ENCODE measurements at places on chromosomes 2 and 18.
A peak's percentile ranks its signal among the peaks of the same experiment; 100 is the strongest.

- DNase-seq: no peak
Measured at GRCh38 chr2:188810586-188810985, 163.6 kb upstream of the COL3A1 start.

GRCh38 chr2:148684507-148684906, 40.0 kb downstream of the EPC2 start:
- no peak for DNase-seq

DNA sequence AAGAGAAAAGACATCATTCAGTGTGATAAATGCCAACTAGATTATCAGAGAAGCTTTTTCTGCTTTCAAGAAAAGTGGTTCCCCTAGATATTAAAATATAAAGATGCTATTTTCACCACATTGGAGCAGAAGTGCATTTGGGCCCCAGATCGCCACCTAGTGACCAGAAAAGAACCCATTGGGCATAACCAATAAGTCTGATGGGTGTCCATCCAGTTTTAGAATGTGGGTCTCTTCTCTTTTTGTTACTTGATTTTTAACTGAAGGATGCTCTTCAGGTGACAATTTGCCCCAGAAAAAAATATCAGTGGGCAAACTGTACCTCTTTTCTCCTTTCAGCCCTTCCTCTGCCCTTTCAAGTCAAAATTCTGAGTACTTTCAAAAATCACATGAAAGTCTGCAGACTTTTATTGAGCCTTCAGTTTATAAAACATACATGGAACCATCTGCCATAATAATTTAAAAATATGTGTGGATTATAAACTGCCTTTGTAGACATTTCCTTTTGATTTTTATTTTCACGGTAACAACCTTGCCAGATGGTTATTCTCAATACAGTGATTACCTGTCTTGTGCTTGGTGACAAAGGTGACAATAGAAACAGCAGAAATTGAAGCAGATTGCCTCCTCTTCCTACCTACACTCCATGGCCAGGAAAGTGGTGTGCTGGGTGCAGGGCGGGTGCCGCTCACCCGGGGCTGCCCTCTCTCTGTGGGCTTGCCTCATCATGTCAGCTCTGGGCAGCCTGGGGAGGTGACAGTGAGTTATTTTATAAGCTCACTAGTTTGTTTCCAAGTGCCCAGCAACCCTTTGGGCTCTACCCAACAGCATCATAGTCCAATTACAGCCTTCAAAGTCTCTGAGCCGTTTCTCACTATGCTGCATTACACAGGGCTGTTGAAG, 124.5 kb downstream of the DCDC2C start:
- DNase-seq: no peak

DNA sequence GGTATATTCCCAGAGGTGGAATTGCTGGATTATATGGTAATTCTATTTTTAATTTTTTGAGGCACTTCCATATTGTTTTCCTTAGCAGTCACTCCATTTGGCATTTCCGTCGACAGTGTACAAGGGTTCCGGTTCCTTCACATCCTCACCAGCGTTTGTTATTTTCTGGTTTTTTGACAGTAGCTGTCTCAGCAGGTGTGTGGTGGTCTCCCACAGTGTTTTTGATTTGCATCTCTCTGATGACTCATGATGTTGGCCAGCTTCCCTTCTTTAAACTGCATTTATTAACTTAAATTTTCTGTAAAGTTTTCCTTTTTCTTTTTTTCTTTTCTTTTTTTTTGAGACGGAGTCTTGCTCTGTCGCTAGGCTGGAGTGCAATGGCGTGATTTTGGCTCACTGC, 19.7 kb downstream of the SH3BP4 start:
- DNase-seq: no peak

DNA sequence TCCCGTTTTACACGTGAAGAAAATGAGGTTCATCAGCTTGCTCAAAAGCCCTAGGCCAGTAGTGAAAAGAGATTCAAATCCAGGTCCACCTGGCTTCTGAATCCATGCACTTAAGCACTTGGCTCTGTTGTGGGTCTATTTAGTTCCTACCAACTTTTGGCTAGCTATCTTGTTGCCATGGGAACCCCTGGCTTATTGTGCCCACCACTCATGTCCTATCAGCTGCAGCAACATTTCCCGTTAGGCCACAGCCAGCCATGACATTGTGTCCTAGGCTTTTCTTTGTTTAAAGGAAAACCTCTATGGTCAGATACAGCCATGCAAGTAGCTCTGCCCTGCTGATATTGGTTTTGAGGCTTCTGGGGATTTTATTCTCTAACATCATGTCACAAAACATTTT, 49.8 kb downstream of the PLEK start:
- no peak for DNase-seq

DNA sequence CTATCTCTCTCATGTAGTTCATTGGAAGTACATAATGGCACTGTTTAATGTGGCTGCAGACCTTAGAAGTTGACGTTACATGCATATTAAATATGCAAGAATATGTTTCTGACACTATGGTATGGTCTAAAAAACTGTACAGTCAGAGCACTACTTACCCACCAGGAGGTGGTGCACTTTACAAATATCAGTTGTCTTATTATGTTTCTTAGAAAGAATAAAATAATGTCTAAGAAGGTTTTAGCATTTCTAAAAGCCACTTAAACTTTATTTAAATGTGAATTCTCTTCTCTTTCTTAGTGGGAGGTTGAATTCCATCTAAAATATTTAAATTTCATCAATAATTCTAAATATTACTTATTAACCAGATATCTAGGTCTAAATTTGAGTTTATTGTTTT, 4.3 kb downstream of the TMEFF2 start:
- peak; percentile 18 for DNase-seq

GRCh38 chr18:58456625-58457024, 172.3 kb downstream of the ALPK2 start:
- no peak for DNase-seq

DNA sequence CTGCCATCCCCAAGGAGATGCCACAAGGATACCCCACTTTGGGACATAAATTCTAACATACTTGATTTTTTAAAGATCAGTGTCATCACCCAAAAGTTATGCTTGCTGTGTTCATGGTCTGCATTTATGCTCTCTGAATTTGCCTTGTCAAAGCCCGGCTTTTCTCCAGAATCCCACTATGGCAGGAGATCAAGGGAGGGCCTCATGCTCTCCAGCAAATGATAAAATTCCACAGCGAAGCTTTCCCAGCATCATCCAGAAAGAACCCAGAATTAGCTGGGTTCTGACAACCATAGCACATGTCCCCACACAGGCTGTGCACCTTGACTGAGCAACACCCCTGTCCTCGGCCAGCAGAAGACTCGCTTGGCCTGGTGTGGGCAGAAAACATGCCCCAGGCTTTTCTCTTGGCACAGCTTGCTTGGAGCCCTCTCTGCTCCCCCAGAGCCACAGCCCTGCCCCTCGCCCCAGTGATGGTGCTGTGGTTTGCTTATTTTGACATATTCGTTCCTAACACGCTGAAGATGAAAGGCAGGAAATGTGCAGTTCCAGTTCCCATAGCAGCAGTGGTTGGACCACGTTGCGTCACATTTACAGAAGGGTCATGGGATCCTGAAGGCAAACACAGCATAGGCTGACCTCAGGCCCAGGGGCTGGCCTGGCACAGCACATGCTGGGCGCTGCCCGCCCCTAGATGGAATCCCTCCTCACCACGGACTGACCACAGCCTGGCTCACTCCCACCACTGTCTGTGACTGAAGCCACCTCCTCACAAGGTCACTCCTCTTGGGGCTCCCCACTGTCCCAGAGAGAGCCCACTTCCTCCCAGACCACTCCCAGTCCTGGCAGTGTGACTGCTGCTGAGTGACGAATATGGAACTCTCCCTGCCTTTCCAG, 14.1 kb upstream of the CHRNA1 start:
- peak; percentile 60 for DNase-seq

GRCh38 chr18:49055754-49056172, 105.0 kb upstream of the SMAD7 start:
- peak; percentile 69 for DNase-seq

DNA sequence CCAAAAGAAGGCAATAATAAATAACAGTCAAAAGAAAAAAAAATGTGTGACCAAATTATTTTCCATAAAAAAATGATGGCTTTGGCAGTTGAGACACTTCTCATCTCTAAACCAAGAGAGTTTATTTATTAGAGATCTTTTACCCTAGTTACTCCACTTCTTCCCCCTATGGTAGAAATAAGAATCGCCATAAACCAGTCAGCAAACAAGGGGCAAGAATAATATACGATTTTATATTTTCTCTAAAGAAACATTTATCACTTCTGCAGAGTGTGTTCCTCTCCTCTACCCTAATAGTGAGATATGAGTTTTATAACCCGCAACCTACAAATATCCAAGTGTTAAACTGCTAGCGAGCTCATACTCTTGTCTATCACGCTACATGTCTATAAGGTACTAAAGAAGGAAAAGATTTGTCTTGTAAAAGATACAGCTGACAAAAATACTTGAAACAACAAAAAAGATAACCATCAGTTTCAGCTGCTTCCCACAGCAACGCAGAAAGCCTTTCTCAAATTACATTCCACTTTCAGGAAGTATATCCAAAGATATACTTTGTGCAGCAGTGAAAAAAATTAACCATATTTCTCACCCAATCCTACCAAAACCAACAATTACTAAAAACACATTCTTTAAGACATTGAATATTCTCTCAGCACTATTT, 2.3 kb downstream of the RNF103 start:
- DNase-seq: no peak

- DNase-seq: no peak
Measured at GRCh38 chr18:56907771-56908170, 239.1 kb upstream of the BOD1L2 start.

GRCh38 chr2:33458248-33458819, 18.1 kb upstream of the RASGRP3 start:
- DNase-seq: no peak

DNA sequence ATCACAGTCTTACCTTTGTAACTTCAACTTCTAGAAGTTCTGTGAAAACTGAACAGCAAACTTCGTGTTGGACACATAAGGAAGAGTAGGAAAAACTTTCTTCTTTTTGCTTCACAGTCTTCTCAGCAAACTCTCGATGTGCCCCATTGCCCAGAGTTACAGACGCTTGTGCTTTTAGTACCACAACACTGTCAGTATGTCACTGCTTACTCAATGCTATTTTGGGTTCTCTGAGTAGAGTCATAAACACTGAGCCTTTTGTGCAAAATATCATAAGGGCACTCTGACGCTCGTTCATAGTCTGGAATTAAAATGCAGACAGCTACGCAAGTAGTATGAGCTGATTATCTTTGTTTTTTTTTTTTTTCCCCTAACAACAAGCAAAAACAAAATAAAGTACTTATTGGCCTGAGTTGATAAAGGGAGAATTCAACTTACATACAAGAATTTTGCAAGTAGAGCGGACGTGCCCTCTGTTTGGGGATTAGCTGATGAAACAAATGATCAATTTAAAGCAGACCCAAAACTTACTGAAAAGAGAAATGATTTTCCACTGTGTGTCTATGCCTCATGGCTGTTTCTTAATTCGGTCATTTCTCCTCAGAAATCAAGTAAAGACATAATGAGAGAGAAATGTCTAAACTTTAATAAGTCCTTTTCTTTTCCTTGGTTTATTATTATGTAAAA, at the start of gene CDH19:
Gene CDH19, minus strand, starts transcription at position 150 of the 687 bp plus-strand sequence. CDS start 31,886 bp downstream, outside the sequence.
- no peak for DNase-seq

DNA sequence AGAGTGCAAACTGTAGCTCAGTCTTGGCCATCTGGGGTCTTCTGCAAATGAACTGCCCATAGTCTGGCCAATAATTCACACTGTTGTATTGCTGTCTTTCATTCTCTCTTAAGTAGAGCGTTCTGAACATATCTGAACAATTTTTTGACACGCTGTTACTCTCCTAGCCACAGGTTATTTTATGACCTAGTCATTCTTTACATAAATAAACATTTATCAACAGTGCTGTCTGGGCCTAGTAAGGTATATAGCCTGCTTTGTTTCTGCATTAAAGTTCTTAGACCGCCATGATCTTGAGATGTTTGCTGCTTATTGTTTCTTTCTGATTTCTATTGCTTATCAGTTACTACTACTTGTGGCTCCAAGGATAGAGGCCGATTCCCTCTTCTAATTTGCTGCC, 226.4 kb downstream of the NEDD4L start:
- DNase-seq: no peak

All from fibroblast of skin of left biceps (primary cell).